ENCODE measurements at places on chromosomes 3 and 15.
A peak's percentile ranks its signal among the peaks of the same experiment; 100 is the strongest.

- DNase-seq = no peak
Measured at GRCh38 chr3:74768010-74768409, 153.6 kb upstream of the CNTN3 start.

- no peak for DNase-seq
Measured at GRCh38 chr3:77541203-77541922, 501.5 kb downstream of the ROBO2 start.

- no peak for DNase-seq
Measured at GRCh38 chr3:156787001-156787400, 39.2 kb upstream of the LEKR1 start.

DNA sequence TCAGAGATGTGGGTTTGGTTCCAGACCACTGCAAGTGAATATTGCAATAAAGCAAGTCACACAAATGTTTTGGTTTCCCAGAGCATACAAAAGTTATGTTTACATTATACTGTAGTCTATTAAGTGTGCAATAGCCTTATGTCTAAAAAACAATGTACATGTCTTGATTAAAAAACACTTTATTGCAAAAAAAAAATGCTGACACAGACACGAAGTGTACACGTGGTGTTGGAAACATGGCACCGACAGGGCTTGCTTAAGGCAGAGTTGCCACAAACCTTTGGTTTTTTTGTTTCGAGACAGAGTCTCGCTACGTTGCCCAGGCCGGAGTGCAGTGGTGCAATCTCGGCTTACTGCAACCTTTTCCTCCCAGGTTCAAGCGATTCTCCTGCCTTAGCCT, 50.1 kb downstream of the RAB11A start:
- DNase-seq = no peak

DNA sequence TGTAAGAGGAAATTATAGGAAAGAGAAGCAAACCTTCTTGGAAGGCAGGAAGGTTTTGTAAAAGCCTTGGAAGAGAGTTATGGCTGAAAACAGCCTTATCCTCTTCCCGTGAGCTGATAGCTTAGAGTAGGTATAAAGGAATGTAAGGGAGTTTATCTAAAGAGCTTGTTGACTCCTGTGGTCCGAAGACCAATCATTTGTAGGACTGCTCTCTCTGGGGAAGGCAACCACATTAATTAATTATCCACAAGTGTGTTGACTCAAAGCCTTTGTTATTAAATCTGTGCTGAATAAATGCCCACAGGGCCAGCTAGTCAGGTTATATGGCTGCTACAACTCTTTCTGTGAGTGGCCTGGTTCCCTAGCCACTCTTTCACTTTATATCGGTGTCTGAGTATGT, 452.1 kb upstream of the RASGRP1 start:
- peak; percentile 14 for DNase-seq

GRCh38 chr15:98528046-98528725, 120.2 kb upstream of the IGF1R start:
- DNase-seq = no peak

DNA sequence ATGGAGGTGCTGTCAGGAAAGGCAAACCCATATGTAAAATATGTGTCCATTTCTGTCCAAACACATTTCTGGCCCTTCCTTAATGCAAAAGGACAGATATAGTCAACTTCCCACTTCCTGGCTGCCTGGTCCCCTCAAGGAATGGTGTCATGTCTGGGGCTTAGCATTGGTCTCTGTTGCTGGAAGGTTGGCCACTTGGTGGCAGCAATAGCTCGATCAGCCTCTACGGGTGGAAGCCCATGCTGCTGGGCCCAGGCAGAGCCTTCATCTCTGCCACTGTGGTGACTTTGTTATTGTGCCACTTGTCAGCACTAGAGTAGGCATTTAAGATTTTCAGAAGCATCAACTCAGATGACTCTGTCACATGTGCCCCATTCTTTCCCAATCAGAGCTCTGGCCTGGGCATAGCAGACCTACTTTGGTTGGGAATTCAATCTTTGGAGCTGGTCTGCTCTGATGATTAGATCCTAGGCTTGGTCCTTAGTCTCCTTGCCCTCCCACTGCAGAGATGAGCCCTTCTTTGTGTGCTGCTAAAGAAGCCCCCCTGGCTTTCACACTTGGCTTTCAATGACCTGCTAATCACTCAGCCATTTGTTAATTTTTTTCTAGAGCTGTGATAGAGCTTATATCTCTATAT, 51.0 kb upstream of the SPSB4 start:
- DNase-seq = peak; percentile 76

GRCh38 chr3:51869304-51869703, 6.1 kb downstream of the IQCF5 start:
- DNase-seq = no peak

DNA sequence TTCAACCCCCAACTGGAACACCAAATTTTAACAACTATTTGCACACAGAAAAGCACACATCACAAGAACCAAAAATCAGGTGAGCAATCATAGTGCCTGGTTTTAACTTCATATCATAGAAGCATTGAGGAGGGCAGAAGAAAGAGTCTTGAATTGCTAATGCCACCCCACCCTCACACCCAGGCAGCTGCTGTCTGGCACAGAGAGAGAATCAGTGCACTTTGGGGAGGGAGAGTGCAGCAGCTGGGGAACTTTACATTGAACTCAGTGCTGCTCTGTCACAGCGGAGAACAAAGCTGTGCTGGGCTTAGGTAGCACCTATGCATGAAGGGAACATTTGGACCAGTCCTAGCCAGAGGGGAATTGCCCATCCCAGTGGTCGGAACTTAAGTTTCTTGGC, 76.0 kb upstream of the KBTBD8 start:
- no peak for DNase-seq

- DNase-seq = peak; percentile 26
Measured at GRCh38 chr3:124429129-124429815, 301.0 kb upstream of the UMPS start.

DNA sequence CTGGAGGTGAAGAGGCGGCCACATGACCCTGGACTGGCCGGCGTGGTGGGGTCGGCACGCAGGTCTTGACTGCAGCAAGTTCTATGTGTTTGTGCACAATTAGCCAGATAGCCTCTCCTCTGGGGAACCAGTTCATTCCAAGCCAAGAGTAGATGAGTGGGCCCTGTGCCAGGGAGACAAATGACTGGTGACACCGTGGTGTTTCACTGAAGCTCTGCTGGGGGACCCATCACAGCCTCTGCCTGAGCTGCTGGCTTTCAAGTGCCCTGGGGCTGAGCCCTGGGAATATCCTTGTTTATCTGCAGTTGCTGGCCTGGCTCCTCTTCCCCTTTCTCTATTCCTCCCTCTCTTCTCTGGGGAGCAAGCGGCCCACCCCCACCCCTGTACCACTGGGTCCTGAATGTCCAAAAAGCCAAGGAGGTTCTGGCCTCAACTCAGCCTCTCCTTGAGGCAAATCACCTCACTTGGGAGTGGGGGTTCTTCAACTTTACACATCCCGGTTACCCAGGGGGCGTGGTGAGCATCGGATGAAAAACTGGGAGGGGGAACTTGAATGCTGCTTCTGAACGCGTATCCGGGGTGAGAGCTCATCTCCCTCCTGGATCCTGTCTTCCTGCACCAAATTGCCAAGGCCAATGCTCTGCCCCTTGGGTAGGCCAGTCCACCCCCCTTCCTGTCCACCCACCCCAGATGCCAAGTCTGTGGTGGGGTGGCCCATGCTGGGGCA, 199.6 kb upstream of the LYSMD4 start:
- DNase-seq = no peak

GRCh38 chr15:32060706-32061105, 30.4 kb downstream of the CHRNA7 start:
- DNase-seq = no peak

DNA sequence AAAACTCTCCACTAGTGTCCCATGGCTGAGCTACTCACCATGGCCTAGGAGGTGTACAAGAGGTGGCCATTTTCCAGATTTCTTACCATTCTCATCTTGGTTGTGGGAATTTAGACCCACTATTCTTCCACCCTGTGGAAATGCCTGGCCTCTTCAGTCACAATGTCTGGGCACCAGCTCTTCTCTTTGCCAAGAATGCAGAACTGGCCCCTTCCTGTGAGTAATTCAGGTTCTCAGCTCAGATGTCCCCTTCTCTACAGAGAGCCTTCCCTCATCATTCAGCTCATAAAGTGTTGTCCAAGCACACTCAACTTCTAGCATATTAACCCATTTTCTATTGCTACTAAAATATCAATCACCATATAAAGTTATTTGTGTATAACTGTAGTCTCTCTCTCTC, 575.5 kb upstream of the KCNMB2 start:
- no peak for DNase-seq

DNA sequence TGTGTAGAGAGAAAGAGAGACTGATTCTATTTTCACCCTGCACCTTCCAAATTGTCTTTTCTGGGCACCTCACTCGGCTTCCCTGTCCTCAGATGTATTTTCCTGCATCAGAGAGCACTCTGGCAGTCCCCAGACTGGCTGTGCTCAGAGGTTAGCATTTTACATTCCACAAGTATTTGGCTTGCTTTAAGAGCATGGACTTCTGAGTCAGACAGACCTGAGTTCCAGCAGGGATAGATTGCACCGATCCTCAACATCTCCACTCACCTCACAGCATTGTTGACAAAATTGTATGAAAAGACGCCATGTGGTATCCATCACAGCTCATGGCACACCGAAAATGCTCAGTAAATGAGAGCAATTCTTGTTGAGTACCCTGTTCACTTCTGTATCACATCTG, 45.6 kb downstream of the SST start:
- peak; percentile 31 for DNase-seq

GRCh38 chr3:172709774-172710663, 848 bp downstream of the NCEH1 start:
- peak; percentile 48 for DNase-seq

DNA sequence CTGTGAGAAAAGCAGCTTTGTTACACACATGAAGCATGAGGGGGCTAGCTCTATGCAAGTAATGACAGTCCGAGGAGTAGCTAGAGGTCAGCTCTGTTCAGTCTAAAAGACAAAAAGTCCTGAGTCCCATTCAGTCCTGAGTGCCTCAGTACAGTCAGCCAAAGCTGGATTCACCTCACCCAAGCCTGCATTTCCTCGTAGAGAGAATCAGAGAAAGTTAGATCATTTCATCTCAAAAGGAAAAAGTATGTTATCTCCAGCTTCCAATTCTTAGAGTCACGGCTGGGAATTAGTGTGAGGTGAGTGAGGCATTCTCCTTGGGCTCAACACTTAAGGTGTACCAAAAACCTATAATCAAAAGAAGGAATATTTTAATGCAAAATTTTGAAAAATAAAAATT, 5.9 kb upstream of the ACP3 start:
- DNase-seq = no peak

DNA sequence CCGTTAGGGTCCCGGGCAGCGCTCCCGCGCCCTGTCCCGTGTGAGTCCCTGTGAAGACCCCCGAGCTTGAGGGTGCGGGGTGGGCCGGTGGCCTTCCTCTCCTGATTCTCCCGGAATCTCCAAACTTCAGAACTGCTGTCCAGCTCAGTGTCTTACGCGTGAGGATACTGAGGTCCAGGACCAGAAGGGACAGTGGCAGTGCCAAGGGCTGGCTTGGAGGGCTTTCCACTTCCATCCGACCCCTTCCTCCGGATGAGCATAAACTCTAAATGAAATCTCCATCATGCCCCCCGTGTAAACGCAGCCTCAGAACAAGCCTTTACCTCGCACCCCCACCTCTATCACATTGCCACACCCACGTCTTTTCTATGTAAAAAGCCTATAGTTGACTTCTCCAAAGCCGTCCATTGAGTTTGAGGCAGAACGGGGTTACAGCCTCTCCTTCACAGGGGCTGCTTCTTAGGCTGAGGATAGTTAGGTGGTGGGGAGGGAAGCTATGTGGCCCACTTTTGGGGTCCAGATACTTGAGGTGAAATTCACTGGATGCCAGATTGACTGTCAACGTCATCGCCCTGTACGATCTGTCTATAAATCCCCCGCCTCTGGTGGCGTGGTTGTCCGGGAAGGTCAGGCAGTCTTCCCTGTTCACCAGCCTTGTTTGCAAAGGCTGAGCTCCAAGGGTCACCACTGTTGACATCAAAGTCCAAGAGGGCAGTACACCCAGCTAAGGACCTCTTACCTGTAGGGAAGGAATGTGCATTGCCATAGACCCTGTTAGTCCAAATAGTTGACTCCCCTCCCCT, 1.1 kb downstream of the EDEM1 start:
- peak; percentile 52 for DNase-seq

DNA sequence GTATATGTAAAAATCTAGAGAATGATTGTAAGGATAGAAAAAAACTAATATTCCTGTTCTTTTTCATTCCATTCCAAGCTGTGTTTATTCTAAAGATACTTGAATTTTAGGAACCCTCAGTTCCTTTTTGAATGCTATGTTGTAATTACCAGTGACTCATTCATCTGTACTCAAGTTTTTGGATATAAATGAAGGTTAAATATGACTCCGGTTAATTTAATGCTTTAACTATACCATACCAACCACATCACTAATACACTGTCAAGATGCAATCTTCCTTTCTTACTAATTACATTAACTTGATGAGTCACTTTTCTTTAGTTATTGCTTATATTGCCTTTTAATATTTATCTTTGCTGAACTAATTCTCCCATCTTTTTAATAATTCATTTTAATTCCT, 68.8 kb upstream of the ZNF148 start:
- DNase-seq = peak; percentile 73

DNA sequence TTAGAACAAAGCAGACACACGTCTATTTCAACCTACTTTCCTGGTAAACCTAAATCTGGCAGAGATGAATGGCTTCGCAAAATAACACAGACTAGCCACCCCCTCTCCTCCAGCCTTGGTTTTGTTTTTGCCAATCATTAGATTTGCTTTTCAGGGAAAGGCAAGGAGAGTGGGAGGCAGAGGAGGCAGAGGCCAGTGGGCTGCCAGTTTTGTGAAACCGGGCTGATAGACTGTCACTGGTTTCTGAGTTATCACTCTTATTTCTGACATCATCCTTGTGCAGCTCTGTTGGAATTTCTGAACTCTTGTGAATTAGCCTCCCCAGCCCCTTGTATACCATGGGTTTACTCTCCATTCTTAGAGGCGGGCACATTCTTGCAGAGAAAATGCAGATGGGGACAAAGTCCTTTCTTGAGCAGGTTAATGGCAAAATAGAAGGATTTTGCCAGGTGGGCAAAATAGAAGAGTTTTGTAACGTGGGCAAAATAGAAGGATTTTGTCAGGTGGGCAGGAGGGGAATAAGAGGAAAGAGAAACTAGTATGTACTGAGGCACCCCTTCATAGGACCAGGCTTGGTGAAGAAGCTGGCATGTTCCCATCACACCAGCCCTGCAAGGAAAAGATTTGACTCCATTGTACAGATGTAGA, 3.2 kb upstream of the FEM1B start:
- DNase-seq = no peak

GRCh38 chr3:134665243-134665642, 14.4 kb upstream of the KY start:
- no peak for DNase-seq

GRCh38 chr3:11221818-11222415, 50.3 kb upstream of the ATG7 start:
- DNase-seq = peak; percentile 60

GRCh38 chr3:168885028-168885427, 778.5 kb downstream of the MECOM start:
- peak; percentile 24 for DNase-seq
